ENCODE measurements at places on chromosomes 12 and 14.

GRCh38 chr14:50083467-50084337 is 32.7 kb downstream of the VCPKMT start:
- DNase-seq: no peak

- DNase-seq: no peak
Measured at GRCh38 chr14:89540009-89540829, 123.2 kb upstream of the FOXN3 start.

GRCh38 chr14:21063479-21063878 is 5.9 kb downstream of the RNASE8 start:
- DNase-seq: no peak

GRCh38 chr14:98323836-98324235 is 948.2 kb downstream of the BCL11B start:
- no peak for DNase-seq

GRCh38 chr14:89407856-89408255 is 9.2 kb downstream of the FOXN3 start:
- no peak for DNase-seq

GRCh38 chr12:16573398-16574077 is 32.4 kb downstream of the LMO3 start:
- DNase-seq: no peak

GRCh38 chr12:24200010-24200409 is 250.5 kb upstream of the SOX5 start:
- DNase-seq: no peak

- DNase-seq: no peak
Measured at GRCh38 chr14:101844219-101844618, 82.7 kb downstream of the PPP2R5C start.

DNA sequence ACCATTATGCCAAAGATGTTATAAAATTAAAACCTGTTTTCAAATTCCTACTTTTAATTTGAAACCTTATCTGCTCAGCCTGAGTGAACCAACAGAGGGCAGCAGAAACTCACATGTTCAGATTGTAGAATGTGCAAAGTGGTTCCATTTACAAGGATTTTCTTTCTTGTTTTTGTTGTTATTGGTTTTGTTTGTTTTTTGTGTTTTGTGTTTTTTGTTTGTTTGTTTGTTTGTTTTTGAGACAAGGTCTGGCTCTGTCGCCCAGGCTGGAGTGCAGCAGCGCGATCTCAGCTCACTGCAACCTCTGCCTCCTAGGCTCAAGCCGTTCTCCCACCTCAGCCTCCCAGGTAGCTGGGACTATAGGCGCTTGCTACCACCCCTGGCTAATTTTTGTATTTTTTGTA is 22.8 kb upstream of the GARIN2 start:
- no peak for DNase-seq

DNA sequence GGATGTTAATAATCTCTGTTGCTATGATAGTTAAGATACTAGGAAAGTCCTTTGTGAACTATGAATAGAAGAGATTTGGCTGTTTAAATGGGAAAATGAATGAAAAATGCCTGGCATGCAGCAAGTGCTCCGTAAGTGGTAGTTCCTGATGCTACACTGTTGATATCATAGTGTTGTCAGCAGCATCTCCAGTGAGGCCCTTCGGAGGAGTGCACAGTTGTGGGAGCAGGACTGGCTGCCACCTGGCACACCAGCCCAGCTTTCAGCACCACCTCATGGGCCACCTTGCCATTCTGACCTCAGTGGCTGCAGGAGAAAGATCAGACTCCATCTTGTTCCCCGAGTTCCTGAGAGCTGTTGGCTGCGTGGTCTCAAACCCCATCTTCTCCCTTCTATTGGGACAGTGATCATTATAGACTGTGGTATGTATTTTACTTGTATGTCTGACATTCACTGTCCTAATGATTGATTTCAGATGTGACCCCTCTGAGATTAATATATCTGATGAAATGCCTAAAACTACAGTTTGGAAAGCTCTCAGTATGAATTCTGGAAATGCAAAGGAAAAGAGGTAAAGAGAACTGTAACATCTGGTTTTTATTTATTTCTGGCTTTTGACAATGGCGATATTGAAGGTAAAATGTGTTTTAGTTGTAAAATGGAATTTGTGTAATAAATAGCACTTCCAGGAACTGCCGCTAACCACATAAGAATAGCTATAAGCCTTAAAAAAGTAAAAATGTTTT is 80.9 kb downstream of the SLC4A8 start:
- DNase-seq: no peak

GRCh38 chr14:73465823-73466532 is 7.6 kb upstream of the NUMB start:
- DNase-seq: no peak

DNA sequence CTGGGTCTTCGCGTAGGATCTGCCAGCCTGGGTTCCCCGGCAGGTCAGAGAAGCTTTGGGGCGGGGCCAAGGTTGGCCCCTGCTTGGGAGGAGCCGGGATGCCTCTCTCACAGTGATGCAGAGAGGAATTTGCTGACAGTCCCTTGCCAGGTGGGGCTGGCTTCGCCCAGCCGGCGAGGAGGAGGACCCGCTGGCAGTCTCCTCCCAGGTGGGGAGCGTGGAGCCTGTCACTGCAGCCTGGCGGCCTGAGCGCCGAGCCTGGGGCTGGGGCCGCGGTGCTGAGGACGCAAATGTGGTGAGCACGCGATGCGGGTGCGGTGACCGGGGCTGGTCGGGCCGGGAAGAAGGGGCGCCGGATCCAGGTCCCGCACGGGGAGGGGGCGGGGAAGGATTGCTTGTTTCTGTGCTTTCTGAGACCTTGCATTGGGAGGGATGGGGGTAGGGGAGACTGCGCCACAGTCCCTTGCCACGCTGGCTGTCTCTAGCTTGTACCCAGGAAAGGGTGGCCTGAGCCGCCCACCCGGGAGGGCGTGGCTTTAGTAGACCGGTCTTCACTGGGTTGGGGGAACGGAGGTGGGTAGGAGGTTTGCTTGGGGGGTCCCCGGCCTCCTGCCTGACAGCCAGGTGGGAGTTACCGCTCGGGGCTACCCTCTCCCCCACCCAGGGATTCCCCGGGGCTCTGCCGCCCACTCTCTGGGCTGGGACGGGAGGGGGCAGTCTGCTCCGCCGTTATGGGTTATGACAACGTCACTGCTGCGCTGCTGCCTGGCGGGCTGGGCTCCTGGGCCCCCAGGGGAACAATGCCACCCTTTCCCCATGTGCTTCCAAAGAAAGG is at the start of gene TMEM63C:
Gene TMEM63C, plus strand, starts transcription at position 196 of the 835 bp plus-strand sequence. CDS start 37,016 bp downstream, outside the sequence.
- DNase-seq: peak; percentile 63

DNA sequence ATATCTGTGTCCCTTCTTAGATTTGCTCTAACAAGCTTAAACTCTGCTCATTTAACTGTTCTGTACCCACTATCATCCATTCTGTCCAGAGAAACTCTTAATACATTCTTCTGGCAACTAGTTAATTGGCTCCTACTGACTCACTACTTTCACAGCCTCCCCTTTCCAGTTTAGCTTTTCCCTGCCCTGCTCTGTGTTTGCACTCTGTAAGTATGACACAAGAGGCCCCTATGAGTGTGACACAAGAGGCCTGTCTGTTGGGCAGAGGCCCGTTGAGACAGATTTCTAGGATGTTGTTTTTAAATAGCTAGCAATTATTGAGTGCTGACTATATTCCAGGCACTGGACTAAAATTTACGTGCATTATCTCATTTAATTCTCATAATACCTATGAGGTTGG is 246.0 kb upstream of the DAAM1 start:
- no peak for DNase-seq

DNA sequence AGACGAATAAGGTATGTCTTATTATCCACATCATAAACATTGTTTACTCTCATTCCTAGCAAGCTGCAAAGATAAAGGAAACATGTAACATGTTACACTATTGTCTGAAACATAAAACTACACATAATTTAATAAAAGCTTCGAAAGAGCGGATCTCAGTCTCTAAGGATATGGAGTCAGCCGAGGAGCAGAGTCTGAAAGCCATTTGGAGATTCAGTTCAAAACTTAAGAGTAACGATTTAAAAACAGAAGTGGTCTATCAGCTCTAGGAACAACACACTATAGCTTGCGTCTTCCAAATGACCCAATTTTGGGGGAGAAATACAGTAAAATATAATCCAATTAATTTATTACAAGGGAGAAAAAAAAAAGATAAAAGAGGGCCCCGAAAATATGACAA is 775 bp downstream of the NEMF start:
- no peak for DNase-seq

All from H54 (cell line).